ENCODE measurements at places on chromosomes 3 and 15.
A peak's percentile ranks its signal among the peaks of the same experiment; 100 is the strongest.

DNA sequence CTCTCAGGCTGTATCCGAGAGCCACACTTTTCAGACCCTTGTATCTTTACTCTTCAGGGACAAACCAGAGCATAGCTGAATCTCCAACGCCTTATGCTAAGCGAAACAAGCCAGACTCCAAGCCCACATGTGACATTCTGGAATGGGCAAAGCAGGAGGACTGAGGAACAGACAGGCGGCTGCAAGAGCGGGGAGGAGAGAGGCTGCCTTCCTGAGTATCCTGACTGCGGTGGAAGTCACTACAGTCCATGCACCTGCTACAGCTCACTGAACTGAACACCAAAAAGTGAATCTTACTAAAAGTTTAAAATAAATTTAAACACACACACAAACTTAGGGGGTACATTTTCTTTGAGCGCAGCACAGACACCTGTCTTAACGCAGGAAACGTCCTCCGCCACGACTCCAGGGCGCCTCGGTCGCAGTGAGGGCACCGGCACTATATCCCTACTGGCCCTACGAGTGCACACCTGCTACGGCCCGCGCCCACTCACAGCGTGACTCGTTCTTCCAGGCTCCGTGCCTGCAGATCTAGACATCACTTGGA is 1.4 kb downstream of the CYFIP1 start:
- no peak for DNase-seq

GRCh38 chr3:33704891-33705290 is 13.2 kb downstream of the CLASP2 start:
- DNase-seq: no peak

GRCh38 chr3:56800130-56800831 is 1.5 kb downstream of the ARHGEF3 start:
- peak; percentile 51 for DNase-seq

GRCh38 chr15:53448232-53449015 is 311.0 kb downstream of the WDR72 start:
- no peak for DNase-seq

GRCh38 chr15:42604894-42605744 is 29.7 kb downstream of the STARD9 start:
- DNase-seq: peak; percentile 60

DNA sequence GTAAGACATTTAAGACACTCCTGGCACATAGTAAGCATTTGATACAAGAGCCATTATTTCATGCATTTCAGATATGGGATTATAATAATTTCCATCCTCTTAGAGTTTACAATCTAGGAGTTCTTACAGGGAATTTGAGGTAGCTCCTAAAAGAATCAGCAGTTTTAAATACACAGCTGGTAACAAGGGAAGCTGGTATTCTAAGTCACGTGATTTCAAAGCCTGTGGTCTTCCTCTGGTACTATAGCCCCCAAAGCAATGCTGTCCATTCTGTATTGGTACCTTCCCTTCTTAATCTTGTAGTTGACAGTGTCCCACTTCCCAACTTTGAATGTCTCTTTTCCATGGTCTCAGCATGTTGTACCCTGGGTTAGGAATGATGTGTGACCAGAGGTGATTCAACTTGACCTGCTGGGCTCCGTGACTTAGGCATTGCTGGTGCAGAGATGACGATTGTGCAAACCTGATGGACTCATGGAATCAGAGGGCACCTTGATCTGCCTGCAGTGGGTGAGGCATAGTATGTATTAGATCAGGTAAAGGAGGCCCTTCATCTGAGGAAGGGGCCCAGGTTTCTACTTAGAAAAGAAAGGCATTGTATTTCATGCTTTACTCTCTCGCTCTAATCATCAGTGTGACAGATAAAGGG is 122.9 kb downstream of the AKAP13 start:
- no peak for DNase-seq

- no peak for DNase-seq
Measured at GRCh38 chr3:16369885-16370284, 104.9 kb downstream of the OXNAD1 start.
